ENCODE measurements at places on chromosomes 7 and 10.

- no peak for DNase-seq
These were observed 58.1 kb downstream of the NRP1 start for GRCh38 chr10:33276282-33276923.

- no peak for DNase-seq
These were observed 88.1 kb downstream of the GSAP start for GRCh38 chr7:77327932-77328628.

DNA sequence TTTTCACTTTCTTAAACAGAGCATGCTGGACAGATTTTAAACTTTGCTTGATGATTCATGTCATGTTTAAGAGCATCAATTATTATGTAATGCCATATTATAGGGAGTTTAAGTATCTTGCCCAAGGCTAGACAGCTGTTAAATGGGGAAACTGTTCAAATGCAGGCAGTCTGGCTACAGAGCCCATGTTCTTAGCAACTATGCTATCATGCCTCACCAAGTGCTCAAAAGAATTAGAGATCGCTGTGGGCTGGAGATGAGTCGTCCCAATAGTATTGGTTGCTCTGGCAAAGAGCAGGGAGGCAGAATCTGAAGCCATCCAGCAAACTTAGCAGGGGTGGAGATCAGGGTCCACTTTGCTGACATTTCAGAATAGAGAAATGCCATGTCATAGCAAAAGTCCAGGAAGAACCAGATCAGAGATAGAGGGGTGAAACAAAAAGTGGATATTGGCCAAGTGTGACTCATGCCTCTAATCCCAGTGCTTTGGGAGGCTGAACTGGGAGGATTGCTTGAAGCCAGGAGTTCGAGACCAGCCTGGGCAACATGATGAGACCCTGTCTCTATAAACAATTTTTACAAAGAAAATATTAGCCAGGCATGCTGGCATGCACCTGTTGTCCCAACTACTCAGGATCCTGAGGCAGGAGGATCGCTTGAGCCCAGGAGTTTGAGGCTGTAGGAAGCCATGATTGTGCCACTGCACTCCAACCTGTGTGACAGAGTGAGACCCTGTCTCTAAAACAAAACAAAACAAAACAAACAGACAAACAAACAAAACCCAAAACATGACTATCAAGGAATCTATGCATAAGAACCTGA lies 57.8 kb downstream of the BAMBI start:
- DNase-seq = no peak

GRCh38 chr10:115073796-115074195 lies 19.4 kb upstream of the ATRNL1 start:
- no peak for DNase-seq

DNA sequence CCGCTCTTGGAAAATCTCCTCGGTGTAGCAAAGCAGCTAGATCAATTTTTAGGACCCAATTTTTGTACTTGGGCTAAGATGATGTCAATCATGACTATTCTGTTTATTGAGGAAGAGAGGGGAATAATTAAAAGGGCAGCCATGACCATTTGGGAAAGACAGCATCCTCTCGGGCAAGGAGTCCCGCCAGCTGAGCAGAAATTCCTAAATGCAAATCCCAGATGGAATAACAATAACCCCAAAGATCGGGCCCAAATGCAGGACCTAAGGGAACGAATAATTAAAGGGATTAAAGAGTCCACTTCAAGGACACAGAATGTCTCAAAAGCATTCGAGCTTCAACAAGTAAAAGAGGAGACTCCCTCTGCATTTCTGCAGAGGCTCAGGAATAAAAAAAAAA lies 18.7 kb downstream of the COL17A1 start:
- no peak for DNase-seq

GRCh38 chr10:84195044-84195830 lies 900 bp downstream of the CDHR1 start:
- DNase-seq = no peak

DNA sequence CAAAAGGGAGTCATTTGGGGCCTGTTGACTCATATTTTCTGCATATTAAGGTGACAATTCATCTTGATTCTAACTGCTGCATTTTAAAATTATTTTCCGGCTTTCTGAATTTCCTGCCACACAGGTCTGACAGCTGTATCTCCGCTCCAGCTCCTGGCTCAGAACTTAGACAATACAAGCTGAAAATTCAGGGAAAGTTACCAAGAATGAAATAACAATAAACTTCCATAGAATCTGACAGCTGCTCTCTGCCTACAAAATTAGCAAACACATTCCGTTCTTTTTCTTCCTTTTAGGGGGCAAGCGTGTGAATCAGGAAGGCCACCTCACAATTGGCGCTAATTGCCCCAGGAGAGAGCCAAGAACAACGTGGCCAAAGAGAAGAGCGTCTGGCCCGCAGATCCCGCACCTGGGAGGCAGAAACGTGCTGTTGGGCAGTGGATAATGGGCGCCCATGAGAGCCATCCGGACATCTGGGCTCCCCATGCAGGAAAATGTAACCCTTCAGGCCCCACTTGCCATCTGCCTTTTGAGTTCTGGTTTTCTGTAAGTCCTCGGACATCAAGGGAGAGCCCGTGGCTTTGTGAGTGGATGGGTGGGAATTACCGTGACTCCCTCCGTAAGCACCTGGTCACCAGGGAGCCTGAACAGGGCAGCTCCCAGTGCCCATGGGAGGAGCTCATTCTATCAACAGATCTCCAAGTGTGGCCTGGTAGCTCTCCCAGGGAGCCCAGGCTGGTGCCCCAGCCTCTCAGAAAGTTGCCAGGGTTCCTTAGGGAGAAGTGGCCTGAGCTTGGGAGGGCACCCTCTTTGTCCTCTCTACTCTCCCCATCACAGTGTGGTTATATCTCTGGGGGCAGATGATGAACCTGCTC lies 5.0 kb downstream of the CLRN3 start:
- DNase-seq = no peak

DNA sequence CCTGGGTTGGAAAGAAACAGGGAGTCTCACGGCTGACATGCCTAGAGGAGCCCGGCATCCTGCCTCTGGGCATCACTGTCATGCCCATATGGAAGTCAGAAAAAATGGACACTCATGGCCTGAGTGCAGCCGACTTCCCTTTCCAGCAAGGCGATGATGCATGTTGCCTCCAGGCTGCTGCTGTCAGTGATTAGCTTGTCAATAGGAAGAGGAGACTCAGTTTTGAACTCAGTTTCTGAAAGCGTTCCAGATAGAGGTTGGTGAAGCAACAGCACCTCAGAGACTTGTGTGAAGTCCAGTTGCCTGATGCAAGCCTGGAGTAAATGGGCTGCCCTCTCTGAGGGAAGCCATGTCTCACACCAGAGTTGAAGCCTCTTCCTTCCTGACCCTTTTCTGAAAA lies 148.4 kb downstream of the TPST1 start:
- no peak for DNase-seq

DNA sequence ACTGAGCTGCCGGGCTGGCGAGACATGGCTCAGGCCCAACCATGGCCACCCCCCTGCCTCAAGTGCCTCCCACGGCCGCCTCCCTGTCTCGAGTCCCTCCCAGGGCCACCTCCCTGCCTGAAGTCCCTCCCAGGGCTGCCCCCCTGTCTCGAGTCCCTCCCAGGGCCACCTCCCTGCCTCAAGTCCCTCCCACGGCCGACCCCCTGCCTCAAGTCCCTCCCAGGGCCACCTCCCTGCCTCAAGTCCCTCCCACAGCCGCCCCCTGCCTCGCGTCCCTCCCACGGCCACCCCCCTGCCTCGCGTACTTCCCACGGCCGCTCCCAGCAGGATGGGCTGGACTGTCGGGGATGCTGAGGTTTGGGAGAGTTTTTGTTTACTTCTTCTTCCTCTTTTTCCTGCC lies 462.5 kb downstream of the PTPRN2 start:
- no peak for DNase-seq

DNA sequence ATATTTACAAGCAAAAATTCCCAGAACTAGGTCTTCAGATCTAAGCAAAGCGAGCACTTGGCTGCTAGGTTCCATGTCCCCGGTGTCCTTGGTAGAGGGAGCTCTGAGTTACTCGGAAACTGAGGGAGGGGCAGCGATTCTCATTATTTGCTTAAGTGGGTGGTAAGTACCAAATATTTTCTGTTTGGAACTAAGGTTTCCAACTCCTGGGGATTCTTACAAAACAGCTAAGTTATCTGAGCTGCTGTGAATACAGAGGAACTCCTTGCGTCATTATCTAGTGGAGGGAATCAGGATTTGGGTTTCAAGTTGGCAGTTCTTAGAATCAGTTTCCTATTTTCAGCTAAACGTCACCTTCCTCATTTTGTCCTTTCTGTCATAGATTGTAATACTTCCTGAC lies 76.8 kb upstream of the IKZF1 start:
- no peak for DNase-seq

- DNase-seq = no peak
These were observed 53.8 kb downstream of the PANK1 start for GRCh38 chr10:89591111-89591795.
